ENCODE measurements at places on chromosomes 11 and 22.

- H3K4me3 ChIP-seq, result no peak overlapping the region
- peak; percentile 90 for DNase-seq
- peak overlapping the region; percentile 68 for H3K27ac ChIP-seq
- peaks cover 48% of the 10 kb centered on the region for H3K4me1 ChIP-seq
- no peaks in the 10 kb centered on the region for H3K27me3 ChIP-seq
Observed at GRCh38 chr11:64181506-64182411, 4.2 kb upstream of the STIP1 start.

DNA sequence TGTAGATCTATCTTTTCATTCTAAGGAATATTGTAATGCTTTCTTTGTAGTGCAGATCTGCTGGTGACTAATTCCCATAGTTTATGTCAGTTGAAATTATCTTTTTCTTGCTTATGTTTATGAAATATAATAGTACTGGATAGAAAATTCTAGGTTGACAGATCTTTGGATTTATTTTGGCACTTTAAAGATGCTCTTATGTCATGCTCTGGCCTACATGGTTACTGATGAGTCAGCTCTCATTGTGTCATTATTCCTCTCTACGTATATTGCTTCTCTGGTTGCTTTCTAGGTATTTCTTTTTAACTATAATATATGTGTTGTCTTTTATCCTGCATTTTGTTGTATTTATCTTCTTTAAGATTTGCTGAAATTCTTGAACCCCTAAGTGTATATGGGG is 955.5 kb upstream of the CHORDC1 start:
- no peak overlapping the region for H3K27ac ChIP-seq
- no peaks in the 10 kb centered on the region for H3K36me3 ChIP-seq
- H3K4me1 ChIP-seq, result no peaks in the 10 kb centered on the region
- DNase-seq, result no peak
- no peaks in the 10 kb centered on the region for H3K27me3 ChIP-seq
- no peak overlapping the region for H3K4me3 ChIP-seq

DNA sequence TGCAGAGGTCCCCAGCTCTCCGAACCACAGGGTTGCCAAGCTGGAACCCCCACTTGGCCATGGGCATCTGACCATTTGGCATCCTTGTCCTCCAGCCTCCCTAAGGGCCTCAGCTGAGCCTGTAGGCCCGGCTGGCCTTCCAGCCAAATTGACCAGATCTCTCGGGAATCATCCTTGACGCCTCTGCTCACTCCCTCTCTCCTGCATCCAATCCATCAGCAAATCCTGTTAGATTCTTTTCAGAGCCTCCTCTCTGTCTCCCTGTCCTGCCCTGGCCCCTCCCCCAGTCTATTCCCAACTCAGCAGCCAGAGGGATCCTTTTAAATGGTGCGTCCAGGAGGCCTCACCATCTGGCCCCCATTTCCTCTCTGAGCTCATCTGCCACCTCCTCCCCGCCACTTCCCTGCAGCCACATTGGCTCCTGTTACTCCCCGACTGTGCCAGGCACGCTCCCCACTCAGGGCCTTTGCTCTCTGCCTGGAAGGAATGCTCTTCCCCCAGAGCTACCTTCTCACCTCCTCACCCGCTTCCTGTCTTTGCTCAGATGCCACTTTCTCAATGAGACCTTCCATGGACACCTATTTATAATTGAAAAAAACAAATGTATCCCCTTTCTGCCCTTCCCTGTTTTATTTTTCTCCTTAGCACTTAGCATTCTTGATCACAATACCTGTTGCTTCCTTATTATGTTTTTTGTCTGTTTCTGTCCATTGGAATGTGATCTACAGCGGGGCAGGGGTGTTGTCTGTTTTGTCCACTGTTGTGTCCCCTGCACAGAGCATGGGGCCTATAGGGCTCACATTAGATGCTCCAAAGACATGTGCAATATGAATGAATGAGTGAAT is 78.1 kb downstream of the NFAM1 start:
- no peak overlapping the region for H3K27ac ChIP-seq
- H3K4me1 ChIP-seq, result no peaks in the 10 kb centered on the region
- DNase-seq, result no peak
- no peak overlapping the region for H3K4me3 ChIP-seq
- no peaks in the 10 kb centered on the region for H3K36me3 ChIP-seq

- peak overlapping the region; percentile 7 for H3K4me3 ChIP-seq
- no peaks in the 10 kb centered on the region for H3K27me3 ChIP-seq
- peaks cover 6% of the 10 kb centered on the region for H3K36me3 ChIP-seq
- peaks cover 71% of the 10 kb centered on the region for H3K4me1 ChIP-seq
Observed at GRCh38 chr11:44601471-44602370, 36.3 kb downstream of the CD82 start.

DNA sequence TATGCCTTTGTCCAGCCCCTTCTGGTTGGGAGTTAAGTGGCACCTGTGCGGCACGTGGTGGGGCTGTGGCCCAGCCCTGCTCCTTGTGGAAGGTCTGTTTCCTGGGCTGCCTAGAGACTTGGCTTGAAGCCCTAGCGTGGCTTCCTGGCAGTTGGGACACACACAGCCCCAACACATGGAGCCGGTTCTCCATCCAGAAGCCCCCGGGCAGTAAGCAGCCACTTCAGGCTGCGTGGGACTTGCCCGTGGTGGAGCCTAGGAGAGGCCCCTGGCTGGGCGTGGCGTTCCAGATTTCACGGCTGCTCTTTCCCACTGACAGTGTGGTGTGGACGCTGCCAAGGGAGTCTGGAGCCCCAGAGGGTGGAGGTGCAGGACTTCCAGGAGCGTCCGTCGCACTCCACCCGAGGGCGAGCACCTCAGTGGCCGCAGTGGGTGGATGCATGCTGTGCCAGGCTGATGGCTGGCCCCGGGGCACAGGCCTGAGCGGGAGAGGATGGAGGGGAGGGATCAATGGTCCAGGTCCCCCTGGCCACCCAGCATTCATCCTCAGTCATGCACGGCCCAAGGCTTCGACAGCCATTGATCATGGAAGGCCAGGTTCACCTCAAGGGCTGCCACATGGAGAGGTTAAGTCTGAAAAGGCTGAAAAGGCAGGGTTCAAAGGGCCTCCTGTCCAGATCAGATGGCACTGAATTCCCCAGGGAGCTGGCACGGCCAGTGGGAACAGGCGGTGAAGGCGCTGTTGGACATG is 9.3 kb downstream of the CCND1 start:
- DNase-seq, result peak; percentile 59
- H3K4me3 ChIP-seq, result no peak overlapping the region
- H3K27ac ChIP-seq, result no peak overlapping the region
- H3K27me3 ChIP-seq, result no peaks in the 10 kb centered on the region

Measured in spleen (tissue), 13 donors.